ENCODE measurements at places on chromosomes 12 and 14.
A peak's percentile ranks its signal among the peaks of the same experiment; 100 is the strongest.

- DNase-seq = peak; percentile 57
Observed at GRCh38 chr12:1592444-1593173, 1.8 kb downstream of the FBXL14 start.

DNA sequence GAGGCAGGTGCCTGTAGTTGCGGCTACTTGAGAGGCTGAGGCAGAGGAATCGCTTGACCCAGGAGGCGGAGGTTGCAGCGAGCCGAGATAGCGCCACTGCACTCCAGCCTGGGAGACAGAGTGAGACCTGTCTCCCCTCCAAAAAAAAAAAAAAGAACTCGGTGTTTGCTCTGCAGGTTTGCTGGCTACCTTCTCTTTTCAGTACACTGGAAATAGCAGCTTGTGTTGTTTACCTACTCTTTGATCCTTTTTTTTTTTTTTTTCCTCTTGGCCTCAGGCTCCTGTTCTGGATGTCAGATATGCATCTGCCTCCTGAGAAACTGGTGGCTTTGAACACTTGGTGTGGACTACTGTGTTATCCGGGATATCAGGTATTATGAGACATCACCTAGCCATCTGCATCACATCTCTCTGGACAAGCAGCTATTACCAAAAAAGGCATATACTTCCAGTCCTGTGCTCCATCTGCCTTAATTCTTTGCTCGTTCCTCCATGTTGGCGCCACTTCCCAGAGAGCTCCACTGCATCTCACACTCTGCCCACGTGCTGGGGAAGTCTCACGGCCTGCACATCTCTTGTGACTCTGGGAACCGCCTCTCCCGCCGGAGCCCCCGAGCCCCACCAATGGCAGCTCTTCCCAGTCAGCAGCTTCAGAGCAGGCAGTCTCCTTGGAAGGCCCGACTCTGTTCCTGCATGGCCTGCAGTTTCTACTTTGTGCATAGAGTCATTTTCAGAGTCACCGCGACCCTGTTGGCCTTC, 50.9 kb upstream of the TRAF3 start:
- no peak for DNase-seq

DNA sequence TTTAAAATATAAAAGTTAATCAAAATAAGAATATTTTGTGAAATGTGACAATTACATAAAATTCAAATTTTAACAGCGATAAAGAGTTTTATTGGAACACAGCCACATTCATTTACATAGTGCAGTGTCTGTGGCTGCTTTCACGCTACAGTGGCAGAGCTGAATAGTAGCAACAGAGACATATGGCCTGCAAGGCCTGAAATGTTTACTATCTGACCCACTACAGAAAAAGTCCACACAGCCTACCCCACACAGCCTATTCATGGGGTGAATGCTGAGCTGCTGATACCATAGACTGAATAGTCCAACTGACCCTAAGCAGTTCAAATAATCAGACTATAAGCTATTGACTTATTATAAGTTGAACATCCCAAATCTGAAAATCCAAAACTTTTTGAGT, 13.2 kb downstream of the GNS start:
- no peak for DNase-seq

DNA sequence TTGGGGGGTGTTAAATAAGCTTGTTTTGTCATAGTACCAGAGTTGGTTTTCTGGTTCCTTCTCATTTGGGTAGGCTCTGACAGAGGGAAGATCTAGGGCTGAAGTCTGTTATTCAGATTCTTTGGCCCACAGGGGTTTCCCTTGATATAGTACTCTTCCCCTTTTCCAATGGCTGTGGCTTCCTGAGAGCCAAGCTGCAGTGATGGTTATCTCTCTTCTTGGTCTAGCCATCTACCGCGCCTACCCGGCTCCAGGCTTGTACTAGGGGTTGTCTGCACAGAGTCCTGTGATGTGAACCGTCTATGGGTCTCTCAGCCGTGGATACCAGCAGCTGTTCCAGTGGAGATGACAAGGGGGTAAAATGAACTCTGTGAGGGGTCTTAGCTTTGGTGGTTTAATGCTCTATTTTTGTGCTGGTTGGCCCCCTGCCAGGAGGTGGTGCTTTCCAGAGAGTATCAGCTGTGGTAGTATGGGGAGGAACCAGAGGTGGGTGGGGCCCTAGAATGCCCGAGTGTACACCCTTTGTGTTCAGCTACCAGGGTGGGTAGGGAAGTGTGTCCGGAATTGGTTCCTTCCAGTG, 209.7 kb downstream of the GPHN start:
- DNase-seq = no peak

- DNase-seq = no peak
Observed at GRCh38 chr14:94364037-94364436, 24.4 kb downstream of the SERPINA1 start.

DNA sequence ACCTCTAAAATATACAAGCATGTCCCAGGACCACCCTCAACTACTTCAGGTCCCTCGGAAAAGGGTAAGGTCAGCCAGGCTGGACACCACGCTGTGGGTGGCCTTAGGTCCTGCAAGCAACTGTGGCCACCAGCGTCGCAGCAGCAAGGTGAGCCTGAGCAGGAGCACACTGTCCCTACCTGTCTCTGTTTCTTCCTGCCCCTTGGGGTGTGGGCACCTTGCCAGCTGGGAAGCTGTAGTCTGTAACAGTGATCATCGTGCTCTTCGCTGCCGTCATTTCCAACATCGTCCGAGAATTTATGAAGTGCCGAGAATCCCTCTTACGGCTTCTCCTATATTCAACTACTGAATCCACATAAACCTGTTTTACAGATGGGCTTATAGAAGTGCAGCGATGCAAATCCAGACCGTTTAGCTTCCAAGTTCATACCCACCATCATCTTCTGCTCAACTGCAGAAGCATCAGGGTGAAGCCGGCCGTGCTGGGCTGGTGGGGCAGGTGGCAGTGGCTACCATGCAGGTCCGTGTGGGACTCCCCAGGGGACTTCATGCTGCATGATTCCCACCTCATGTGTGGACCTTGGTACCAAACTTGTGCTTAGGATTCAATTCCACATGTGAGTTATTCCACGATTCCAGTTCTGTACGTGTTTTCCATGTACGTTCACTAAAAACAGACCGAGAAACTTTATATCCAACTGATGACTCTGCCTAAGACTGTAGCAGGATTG, 361.3 kb upstream of the SFSWAP start:
- no peak for DNase-seq

DNA sequence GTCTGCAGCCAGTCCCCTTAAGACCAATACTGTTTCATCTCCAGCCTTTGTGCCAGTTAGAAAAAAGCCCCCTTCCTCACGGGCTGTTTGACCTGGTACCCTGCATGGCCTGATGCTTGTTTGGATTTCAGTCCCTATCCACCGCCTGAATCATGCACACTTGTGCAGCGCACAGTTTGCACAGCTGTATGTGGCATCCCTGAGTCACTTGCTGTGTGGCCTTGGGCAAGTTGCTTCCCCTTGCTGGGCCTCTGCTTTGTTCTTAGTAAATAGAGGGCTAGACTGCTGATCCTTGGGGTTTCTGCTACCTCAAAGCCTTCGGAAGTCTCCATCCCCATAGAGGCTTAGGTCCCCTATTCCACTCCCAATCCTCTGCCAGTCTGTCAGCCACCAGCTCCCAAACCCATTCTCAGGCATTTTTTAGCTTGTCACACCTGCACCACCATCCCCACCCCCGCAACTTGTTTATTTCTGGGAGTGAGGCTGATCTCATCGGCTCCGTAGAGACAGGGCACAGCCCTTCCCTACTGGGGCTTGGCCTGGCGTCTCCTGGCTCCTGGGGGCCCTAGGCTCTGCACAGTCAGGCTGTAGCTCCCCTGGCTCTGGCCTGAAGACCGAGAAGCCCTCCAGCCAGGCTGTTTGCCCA, 8.8 kb downstream of the KRT80 start:
- DNase-seq = no peak

DNA sequence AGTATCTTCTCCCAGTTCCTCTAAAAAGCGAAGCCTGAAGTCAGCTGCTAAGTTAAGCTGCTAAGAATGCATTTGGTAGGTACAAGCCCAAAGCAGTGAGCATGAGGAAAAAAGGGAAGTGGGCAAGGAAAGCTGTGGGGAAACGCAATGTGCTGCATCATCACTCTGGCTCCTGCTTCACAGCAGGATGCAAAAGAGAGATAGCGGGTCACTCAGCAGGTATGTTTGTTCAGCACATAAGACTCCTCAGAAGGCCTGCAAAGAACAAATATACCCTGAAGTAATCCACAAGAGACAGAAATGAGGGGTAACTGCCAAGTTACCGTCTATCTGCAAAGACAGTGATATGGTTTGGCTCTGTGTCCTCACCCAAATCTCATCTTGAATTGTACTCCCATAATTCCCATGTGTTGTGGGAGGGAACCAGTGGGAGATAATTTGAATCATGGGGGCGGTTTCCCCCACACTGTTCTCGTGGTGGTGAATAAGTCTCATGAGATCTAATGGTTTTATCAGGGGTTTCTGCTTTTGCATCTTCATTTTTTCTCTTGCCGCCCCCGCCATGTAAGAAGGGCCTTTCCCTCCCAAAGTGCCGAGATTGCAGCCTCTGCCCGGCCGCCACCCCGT, 127.4 kb upstream of the EGLN3 start:
- DNase-seq = no peak

GRCh38 chr12:118033902-118034301, 17.4 kb downstream of the RFC5 start:
- DNase-seq = no peak

DNA sequence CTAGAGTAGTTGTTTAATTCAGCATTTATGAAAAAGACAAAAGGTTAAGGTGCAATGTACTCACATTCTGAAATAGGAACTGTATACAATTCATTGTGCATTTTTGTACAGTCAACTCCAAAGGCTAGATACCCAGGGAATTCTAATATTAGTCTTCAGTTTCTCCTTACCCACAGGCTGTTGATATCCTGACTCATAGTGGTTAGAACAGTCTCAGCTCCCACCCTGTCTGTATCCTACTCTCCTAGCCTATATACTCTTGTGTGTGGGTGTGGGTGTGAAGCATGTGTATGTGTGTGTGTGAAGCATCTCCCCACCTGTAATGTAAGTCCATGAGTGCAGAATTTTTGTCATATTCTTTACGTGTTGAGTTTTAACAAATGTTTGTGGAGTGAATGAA, 229.5 kb downstream of the NAV3 start:
- no peak for DNase-seq

- DNase-seq = no peak
Observed at GRCh38 chr12:80195074-80195726, 95.9 kb downstream of the OTOGL start.

DNA sequence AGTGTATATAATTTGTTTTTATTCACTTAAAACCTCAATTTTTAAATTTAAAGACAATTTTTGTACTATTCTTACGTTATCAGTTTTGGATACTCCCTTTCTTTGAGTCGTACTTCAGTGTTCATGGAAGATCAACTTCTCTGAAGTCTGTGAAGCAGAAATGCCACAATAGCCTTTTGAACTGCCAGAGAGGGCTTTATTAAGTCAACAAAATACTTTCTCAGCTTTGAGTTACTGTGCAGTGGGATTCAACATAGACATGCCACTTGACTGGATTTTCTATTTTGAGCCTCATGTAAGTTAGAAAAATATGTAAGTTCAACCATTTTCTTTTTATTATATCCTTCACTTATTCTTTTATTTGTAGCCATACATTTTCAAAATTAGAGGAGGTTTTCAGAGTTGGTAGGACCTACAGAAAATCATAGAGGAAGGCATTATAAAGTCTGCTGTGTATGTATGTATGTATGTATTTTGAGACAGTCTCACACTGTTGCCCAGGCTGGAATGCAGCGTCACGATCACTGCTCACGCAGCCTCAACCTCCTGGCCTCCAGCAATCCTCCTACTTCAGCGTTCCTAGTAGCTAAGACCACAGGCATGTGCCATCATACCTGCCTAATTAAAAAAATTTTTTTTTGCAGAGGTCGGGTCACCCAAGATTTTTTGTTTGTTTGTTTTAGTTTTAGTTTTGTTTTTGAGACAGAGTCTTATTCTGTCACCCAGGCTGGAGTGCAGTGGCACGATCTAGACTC, 31.3 kb upstream of the BCAT1 start:
- DNase-seq = no peak

GRCh38 chr14:61542848-61543790, 152.2 kb upstream of the HIF1A start:
- no peak for DNase-seq

- DNase-seq = no peak
Observed at GRCh38 chr12:78571953-78572352, 292.6 kb upstream of the SYT1 start.

DNA sequence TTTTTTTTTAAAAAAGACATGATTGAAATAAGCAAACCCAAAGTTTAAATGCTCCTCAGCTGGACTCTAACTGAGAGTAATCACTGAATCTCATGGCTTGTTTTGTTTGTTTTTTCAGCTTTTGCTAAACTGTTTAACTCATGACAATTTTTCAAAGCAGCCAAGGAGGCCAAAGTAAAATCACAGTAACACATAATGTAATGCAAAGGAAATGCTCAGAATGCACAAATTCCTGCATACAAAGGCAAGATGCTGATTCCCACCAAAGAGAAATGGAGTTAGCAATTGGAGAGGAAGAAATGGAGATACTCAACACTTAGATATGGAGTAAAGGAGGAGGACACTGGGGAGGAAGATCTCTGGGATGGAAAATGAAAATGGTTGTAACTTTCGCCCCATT, 126.2 kb upstream of the SOX5 start:
- DNase-seq = no peak

DNA sequence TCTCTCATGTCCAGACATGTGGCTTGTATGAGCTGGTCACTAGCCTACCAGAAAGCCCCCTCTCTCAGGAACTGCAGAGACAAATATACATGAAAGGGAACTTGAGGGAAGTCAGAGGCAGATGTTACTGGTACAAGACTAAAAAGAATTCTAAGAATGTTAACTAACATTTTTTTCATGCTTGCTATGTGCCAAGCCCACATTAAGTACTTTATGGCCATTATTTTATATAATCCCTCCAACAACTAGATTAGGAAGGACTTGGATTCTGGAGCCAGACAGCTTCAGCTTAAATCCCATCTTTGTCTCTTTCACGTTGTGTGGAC, 24.6 kb downstream of the TTC9 start:
- no peak for DNase-seq

- DNase-seq = no peak
Observed at GRCh38 chr12:40561395-40561966, 130.8 kb upstream of the CNTN1 start.

- no peak for DNase-seq
Observed at GRCh38 chr12:22687361-22688076, 62.5 kb downstream of the ETNK1 start.
